ENCODE measurements at places on chromosomes 1 and 21.

- DNase-seq: no peak
Observed at GRCh38 chr1:23869051-23869450, 961 bp upstream of the FUCA1 start.

DNA sequence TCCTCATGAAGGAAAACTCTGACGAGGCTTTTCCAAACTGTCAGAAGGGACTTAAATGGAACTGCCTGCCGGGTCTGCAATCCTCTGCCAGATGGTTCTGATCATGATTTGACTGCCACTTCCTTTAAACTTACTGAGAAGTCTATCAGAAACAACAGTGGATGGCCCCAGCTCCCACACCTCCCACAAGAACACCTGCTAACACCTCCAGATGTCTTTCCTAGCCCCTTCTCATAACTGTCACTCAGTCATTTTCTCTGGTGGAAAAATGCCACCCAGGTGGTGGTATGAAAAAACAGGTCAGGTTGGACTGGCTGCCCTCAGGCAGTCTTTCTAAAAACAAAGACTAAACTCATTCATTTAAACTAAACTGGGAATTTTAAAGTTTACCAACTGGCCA lies 66.7 kb upstream of the ABCD3 start:
- no peak for DNase-seq

DNA sequence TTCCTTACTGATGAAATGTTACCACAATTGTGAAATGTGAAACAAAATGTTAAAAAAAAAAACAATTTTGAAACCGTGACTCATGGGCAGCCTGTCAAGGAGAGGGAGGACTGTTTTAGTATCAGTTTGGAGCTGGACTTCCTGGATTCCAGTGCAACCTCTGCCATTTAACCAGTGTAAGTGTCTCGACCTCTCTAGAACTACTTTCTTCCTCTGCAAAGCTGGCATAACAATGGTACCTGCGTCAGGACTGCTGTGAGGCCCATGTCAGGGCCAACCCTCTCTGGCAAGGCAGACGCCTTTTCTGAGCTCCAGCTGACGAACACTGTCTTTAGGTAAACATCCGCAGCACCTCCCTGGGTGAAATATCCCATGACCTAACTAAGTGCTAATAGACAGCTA lies 20.9 kb downstream of the URB1 start:
- no peak for DNase-seq

- DNase-seq: no peak
Observed at GRCh38 chr1:24936684-24937083, 6.6 kb upstream of the RUNX3 start.

GRCh38 chr1:79874289-79874688 lies 867.8 kb upstream of the ADGRL4 start:
- DNase-seq: no peak

GRCh38 chr1:23554481-23555269 lies 4.6 kb downstream of the ID3 start:
- peak; percentile 85 for DNase-seq
